ENCODE measurements at places on chromosomes 11 and 22.

GRCh38 chr22:24983151-24983550, 30.6 kb downstream of the KIAA1671 start:
- H3K27ac ChIP-seq, result no peak overlapping the region
- H3K36me3 ChIP-seq, result no peaks in the 10 kb centered on the region
- H3K27me3 ChIP-seq, result peaks cover 13% of the 10 kb centered on the region
- no peak overlapping the region for H3K4me3 ChIP-seq

- no peak overlapping the region for H3K4me3 ChIP-seq
- no peaks in the 10 kb centered on the region for H3K27me3 ChIP-seq
- H3K36me3 ChIP-seq, result no peaks in the 10 kb centered on the region
- H3K4me1 ChIP-seq, result peaks cover 61% of the 10 kb centered on the region
- H3K27ac ChIP-seq, result peak overlapping the region; percentile 65
These were observed 8.9 kb upstream of the UCP2 start for GRCh38 chr11:73991471-73992006.

DNA sequence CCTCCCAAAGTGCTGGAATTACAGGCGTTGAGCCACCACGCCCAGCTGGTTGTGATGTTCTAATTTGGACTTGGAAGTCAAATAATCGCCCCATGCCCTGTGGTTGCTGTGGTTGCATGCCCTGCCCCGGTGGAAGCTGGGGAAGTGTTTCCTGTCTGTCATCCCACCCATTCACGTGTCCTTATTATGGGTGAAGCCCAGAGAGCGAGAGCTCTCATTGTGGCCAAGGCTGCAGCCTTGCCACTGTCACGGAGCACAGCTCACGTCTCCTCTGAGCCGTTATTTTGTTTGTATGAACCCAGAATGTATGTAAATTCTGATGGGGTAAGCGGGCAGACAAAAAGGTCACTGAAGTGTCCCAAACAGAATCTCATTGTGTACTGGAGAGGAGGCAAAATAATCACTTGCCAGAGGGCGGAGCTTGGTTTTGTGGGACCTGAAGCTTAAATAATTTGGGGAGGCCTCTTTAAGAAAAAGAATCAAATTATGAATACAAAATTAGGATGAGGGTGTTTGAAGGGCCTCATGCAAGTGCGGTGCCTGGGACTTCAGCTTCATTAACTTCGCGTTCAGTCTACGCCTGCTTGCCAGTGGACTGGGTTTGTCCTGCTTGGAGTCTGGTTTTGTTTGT, 25.8 kb upstream of the TREH start:
- H3K36me3 ChIP-seq, result peaks cover 3% of the 10 kb centered on the region
- H3K27ac ChIP-seq, result peak overlapping the region; percentile 32
- H3K4me1 ChIP-seq, result peaks cover 24% of the 10 kb centered on the region
- DNase-seq, result peak; percentile 37

- no peak for DNase-seq
- no peak overlapping the region for H3K4me3 ChIP-seq
- H3K27me3 ChIP-seq, result no peaks in the 10 kb centered on the region
- H3K4me1 ChIP-seq, result no peaks in the 10 kb centered on the region
These were observed 25.1 kb downstream of the FBXO7 start for GRCh38 chr22:32499666-32500065.

GRCh38 chr11:130388607-130389205, 39.7 kb downstream of the ADAMTS8 start:
- H3K4me1 ChIP-seq, result peaks cover 20% of the 10 kb centered on the region
- peak; percentile 8 for DNase-seq
- peak overlapping the region; percentile 43 for H3K27ac ChIP-seq
- H3K36me3 ChIP-seq, result no peaks in the 10 kb centered on the region
- H3K4me3 ChIP-seq, result peak overlapping the region; percentile 44
